ENCODE measurements at places on chromosomes 12 and 14. TPM values are rescaled to one million over a fixed set of nuclear protein-coding genes. Genes with fewer than 3 reads are reported as not detected.

Gene PCED1B
- 5.6 TPM for total RNA-seq

- DNase-seq, result no peak
Observed at GRCh38 chr12:52669426-52669825, 10.8 kb downstream of the KRT1 start.

DNA sequence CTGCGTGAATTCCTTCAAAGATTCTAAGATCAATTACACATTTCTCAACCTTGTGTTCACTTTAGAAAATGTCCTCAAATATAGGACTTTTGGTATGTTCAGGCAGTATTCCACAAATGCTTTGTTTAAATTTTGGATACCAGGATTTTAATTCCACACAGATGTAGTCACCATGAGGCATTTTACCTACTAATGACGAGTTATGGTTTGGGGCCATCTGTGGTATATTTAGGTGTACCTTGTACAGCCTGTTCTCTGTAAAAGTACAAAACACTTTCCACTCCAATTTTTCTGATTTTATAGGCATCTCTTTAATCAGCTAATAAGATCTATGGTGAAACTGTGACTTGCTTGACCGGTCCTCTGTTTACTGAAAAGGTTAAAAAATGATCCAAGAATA is 275.7 kb upstream of the PRICKLE1 start:
- no peak for DNase-seq

Gene LRRC10
- total RNA-seq, result not detected

DNA sequence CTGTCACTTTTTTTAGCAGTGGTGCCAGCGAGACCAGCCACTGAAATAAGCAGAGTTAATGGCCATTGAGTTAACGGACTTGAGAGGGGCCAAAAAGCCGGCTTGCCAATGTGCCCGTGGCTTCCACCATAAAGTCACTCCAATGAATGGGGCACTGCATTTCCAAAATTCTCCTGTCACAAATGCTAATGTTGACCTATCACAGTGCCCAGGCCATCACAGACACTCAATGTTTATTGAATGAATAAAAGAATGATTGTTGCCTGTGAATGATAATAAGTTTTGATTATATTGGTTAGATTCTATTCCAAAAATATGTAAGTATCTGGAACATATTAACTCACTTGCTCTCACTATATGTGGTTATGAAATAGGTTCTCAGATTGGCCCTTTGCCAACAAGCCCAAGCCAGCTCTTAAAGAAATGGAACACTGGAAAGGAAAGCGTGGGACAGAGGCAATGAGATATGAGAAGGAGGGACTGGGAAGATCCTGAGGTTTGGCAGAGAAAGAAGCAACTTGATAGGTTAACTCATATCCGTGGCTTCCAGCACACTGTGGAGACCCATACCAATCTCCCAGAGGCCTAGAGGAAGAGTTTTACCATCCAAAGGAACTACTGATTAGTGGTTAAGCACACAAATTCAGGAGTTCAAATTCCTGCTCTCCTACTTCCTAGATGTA is 108.7 kb downstream of the BTG1 start:
- DNase-seq, result no peak

DNA sequence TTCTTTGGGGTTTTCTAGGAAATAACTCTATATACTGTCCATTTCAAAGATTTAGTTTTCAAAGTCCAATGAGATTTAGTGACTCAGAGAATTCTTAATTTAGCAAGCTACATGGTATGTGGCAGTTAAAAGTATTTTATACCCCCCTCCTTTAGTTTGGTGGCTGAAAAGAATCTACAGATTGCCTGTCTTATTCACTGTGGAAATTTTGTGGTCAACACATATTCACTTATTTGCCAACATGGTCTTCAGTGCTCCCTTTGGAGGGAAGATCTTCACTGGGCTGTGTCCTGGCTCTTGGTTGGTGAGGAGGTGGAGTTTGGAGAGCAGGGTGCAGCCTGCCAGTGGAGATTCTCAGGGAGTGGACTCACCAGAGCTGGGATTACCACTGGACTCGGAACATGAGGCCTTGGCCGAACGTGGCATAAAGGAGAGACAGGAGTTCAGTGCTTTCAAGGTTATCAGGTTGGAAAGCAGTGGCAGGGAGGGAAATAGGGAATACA is 39.8 kb downstream of the SAMD4A start:
- DNase-seq, result no peak

Gene MAPK1IP1L
- 81.3 TPM for total RNA-seq
